ENCODE measurements at places on chromosomes 1 and 21. TPM values are rescaled to one million over a fixed set of nuclear protein-coding genes. Genes with fewer than 3 reads are reported as not detected.

Gene CELSR2
- 14.2 TPM for total RNA-seq

DNA sequence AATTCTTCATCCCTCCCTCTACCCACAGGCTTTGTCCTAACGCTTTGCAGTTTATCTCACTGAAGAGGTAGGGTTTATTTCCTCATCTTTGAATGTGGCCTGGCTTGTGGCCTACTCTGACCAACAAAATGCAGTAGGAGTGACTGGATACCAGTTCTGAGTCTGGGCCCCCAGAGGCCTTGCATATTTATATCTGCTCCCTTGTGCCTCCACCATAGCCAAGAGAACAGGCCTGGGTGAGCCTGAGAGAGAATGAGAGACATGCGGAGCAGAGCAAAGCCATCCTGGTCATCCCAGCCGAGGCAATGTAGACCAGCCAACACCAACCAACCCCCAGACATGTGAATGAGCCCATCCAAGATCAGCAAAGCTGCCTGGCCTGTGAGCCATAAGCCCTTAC lies 30.3 kb downstream of the SMIM12 start:
- DNase-seq, result no peak

DNA sequence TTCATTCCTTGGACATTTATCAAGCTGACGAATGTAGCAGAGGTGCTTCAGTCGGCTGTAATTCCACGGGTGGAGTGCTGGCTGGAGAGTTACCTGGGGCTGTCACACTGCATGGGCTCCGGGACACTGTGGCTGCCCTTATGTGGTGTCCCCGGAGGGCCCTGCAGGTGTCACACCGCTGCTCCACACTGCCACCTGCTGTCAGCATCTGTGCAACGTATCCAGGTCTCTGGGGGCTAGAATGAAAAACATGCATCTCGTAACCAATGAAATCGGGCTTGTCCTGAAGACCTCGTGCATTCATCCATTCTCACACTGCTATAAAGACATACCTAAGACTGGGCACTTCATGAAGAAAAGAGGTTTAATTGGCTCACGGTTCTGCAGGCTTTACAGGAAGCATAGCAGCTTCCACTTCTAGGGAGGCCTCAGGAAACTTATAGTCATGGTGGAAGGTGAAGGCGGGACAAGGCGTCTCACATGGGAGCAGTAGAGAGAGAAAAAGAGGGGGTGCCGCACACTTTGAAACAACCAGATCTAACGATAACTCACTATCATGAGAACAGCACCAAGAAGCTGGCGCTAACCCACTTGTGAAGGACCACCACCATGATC lies 46.7 kb upstream of the PCBP3 start:
- DNase-seq, result no peak

- DNase-seq, result no peak
These were observed 51.7 kb downstream of the TLCD4 start for GRCh38 chr1:95168761-95169351.
